ENCODE measurements at places on chromosomes 2 and 18.

GRCh38 chr2:48508461-48509124, 21.4 kb upstream of the STON1 start:
- peak; percentile 66 for DNase-seq

- no peak for DNase-seq
Measured at GRCh38 chr18:63002305-63002704, 287.0 kb downstream of the PHLPP1 start.

DNA sequence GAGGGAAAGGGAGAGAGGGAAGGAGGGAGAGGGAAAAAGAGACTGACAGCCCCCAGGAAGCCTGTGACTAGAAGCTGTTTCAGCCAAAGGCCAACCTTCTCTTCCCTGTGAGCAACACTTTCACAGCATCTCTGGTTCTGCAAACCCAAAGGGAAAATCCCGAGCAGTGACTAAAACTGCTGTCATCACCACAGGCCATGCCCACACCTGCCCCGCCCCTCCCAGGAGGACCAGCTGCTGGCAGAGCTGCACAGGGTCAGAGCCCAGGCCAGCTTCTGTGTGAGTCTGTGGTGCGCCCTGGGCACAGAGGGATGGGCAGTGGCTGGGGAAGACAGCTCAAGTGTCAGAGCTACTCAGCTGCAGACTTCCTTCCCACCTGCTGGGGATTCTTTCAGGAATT, 64.9 kb upstream of the OTOS start:
- DNase-seq: no peak

DNA sequence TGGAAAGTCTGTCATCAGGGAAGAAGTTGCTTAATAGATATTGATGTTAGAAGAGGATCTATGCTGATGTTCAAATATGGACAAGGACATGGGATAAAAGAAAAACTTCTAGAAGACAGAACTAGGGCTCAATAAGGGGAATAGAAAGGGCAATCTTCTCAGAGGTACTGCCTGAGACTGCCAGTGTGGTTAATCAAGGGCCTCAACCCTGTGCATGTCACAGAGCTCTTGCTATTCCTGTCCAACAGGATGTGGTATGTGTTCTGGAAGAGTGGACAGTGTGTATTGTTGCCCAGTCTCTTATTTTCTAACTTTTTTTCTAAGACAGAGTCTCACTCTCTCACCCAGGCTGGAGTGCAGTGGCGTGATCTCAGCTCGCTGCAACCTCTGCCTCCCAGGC, 27.8 kb upstream of the RNF125 start:
- DNase-seq: no peak

- no peak for DNase-seq
Measured at GRCh38 chr18:14905350-14905749, 157.4 kb downstream of the ANKRD30B start.

- no peak for DNase-seq
Measured at GRCh38 chr2:12001621-12002020, 255.2 kb downstream of the LPIN1 start.

- no peak for DNase-seq
Measured at GRCh38 chr2:29462293-29462692, 347.1 kb downstream of the CLIP4 start.

DNA sequence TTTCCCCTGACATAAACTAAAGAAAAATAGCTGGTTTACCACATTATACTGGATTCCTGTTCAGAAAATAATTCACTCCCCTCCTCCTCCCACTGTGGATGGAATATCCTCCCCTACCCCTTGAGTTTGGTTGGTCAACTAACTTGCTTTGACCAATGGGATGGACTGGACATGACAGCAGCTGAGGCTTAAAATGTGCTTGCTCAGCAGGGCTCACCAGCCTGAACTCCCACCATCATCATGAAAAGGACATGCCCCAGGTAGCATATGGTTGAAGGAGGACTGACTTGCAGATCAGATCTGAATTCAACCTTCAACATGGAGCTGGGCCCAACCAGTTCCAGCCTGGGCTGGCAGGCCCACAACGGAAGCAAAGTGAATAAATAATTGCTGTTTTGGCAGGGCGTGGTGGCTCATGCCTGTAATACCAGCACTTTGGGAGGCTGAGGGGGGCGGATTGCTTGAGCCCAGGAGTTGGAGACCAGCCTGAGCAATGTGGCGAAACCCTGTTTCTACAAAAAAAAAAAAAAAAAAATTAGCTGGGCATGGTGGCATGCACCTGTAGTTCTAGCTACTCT, 284.4 kb downstream of the AFF3 start:
- no peak for DNase-seq

DNA sequence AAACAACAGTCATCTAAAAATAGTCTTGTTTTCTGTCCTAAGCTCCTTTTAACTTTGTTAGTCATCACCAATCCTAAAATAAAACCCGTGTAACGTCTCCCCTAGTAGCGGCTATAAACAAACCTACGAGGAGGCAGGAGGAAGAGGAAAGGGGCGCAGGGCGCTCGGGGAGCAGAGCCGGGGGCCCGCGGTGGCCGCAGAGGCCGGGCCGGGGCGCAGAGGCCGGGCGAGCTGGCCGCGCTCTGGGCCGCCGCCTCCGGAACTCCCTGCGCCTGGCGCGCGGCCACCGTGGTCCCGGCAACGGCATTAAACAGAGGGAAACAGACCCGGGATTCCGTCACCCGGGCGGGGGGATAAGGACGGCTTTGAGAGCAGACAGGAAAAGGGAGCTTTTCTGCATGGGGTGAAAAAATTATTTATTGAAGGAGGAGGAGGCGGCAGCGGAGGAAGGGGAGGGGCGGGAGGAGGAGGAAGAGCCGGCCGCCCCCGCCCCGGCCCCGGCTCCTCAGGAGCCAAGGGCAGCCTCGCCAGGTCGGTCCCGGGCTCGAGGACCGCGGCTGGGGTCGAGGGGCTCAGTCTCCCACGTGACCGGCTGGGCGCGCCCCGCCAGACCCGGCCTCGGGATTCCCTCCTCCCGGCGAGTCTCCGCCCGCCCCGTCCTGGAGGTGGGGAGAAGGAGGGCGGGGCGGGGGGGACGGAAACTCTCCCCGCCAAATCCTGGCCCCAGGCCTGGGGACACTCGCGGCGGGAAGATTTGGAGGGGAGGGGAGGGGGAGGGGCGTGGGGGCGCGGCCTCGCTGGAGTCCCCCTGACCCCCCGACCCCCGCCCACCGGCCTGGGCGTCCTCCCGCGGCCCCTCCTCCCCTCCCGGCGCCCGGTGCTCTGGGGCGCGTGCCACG, 1.8 kb upstream of the NFATC1 start:
- peak; percentile 66 for DNase-seq

DNA sequence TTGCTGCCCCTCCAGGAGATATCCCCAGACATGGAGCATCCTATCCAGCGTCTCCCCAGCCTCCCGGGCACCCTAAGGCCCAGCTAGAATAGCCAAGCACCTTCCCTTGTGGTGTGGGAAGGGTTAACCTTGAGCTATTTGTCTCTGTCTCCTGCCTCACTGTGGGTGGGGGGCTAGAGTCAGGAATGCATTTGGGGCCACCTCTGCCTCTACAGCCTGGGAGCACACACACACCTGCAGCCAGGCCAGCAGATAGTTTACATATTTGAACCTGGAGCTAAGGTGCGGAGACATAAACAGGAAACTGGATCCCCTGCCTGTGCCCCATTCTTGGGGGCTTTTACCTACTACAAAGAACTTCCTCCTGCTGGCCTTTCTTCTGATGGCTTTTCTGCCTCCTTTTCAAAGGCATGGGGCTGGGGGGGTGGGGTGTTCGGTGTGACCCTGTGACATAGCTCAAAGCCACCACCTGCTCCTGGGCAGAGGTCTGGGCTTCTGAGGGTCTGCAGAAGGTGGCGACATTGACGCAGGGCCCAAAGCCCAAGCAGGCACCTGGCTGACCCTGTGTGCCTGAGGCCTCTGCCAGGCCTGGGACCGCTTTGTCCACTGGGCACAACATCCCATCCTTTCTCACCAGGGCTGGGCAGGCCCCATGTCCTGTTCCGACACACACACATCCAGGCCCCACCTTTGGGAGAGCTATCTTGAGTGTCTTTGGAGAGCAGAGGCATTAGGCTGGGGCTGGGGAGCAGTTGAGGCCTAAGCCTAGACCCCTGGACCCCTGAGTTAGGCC, 34.2 kb downstream of the EMX1 start:
- no peak for DNase-seq

- DNase-seq: no peak
Measured at GRCh38 chr2:22273853-22274252, 1111.1 kb upstream of the KLHL29 start.

Data from hematopoietic multipotent progenitor cell treated with erythropoietin and hydrocortisone succinate and interleukin-3 and kit ligand, for 6 days (in vitro differentiated cells).